Posterior cingulate gyrus (tissue), 11 donors: ENCODE measurements at places on chromosomes 12 and 14.

GRCh38 chr12:123145211-123145610, 5.7 kb downstream of the PITPNM2 start:
- DNase-seq: no peak

DNA sequence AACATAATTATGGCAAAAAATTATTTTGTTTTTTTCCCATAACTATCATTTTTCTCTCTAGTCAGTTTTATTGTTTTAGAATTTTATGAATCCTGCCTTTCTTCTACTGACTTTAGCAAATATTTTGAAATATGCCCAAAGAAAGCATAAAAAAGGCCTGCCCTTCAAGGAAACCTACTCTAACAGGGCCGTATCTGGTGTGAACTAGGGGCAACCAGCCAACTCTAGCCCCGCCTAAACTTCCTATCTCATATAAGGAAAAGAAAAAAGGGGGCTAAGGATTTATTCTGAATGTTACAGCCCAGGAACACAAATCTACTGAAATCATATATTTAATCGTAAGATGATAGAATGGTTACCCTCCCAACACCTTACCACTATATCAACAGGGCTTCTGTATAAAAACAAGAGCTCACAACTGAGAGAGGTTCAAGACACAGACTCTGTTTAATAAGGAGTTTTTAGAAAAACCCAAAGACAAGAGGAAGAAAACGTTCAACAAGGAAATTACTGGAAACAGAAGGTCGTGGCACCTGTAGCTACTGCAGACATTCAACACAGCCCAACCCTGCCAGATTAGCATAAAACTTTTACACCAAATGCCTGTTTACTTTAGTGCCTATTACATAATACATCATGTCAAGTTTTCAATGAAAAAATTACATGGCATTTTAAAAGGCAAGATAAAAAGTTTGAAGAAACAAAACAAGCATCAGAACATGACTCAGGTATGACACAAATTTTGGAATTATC, 12.9 kb upstream of the EPYC start:
- DNase-seq: no peak

- no peak for DNase-seq
Measured at GRCh38 chr12:120688527-120689071, 1.6 kb downstream of the MLEC start.

DNA sequence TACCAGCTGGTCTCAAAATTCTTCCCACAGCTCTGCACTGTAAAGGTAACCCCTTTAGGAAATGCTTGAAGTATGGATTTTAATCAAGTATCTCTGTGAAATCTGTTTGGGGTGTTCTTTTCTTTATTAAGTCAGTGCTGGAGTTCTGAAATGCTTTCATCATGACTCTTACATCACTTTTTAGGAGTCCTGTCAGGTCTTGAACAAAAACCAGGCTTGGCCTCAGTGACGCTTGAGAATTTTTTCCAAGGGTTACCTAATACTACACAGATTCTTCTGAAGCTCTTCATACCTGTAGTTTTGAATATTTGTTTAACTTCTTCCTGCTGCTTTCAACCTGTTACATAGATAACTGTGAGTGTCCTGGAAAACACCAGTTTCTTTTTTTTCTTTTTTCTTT, 47.0 kb upstream of the KCNH3 start:
- DNase-seq: no peak

DNA sequence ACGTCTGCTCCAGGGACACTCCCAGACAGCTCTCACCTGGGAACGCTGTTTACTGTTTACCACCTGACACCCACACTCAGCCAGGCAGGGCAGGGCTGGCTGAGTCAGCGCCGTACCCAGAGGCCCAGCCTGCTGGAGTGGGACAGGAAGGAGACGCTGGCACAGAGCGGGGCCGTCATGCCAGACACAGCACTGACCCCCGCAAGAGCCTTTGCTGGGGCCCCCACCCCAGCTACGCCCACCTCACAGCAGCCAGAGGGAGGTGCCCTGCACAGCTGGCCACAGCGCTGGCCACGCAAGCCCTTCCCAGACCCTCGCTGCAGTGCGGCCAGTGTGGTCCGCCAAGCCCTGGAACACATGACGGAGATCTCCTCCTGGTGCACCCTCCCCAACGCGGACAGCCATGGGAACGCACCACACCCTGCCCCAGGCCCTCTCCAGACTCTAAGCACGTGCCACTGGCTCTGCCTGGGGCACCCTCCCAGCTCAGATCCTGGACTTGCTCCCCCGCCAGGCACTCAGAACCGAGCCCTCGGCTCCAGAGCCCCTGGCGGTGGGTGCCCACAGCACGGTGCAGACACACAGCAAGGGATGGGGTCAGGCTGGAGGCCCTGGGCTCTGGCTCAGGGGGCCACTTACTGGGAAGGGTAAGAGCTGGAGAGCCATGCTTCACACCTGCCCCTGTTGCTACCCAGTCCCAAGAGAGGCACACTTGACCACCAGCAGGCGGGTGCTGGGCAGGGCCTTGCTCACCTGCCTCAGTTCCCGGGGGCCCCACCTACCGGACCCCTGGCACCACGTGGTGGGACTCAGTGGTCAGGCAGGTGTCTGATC, 5.7 kb downstream of the AHNAK2 start:
- DNase-seq: no peak

DNA sequence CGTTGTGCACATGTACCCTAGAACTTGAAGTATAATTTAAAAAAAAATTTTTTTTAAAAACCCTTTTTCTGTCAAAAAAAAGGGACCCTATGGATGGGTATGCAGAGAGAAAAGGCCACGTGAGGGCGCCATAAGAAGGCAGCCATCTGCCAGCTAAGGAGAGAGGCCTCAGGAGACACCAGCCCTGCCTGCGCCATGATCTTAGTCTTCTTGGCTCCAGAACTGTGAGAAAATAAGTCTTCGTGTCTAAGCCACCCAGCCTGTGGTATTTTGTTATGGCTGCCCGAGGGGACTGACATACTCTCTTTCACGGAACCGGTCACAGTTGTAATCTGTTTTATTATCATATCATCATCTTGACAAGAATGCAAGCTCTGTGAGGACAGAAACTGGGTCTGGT, 174.8 kb downstream of the EFCAB11 start:
- no peak for DNase-seq

DNA sequence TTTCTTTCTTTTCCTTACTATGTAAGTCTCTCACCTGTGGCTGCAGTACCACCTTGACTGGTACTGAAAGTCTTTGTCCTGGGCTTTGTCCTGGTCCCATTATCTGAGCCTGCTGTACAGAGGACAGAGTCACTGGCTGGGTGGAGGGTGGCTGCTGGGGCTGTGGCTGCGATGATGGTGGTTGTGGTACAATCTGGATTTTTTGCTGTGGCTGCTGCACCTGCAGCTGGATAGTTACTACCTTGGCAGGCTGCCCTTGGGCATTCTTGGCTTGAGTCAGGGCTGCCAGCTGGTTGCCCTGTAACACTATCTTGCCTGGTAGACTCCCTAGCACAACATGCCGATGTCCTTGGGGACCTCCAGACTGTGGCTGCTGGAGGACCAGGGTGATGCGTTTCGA, 27.0 kb downstream of the CHD8 start:
- no peak for DNase-seq

GRCh38 chr14:95497561-95498011, 18.9 kb downstream of the SYNE3 start:
- no peak for DNase-seq

DNA sequence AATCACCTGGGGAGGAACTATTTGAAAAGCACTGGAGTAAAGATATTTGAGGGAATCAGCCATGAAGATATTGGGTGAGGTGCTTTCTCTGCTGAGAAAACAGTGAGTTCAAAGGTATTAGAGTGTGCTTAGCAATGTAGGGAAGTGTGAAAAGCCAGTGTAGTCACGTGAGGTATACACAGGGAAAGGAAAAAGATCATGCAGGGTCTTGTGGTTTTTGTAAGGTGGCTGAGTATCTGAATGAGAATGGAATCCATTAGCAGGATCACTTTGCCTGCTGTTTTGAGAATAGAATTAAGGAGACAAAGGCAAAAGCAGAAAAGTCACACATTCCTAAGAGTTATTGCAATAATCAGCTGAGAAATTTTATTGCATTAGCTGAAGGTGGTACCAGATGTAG, 193.0 kb downstream of the PIK3C2G start:
- no peak for DNase-seq

- DNase-seq: no peak
Measured at GRCh38 chr14:38512236-38512635, 256.3 kb upstream of the CLEC14A start.

GRCh38 chr12:95214466-95214865, 2.8 kb downstream of the FGD6 start:
- DNase-seq: no peak

GRCh38 chr12:46365951-46366379, 6.6 kb downstream of the SLC38A2 start:
- no peak for DNase-seq

DNA sequence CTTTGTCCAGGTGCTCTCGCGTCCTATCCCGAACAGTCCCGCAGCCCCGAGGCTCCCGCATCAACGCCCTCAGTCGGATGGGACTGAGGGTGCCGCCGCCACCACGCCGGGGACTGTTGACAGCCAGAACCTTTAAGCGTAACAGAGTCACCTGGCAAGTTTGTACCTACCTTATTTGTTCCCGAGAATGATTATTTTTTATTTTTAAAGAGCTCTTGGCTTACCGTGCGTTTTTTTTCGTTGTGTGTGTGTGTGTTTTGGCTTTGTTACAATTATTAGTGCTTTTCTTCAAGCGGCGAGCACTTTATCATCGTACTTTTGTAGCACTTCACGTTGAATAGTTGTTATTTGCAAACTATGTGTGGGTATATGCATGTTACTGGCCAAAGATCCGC, 463 bp downstream of the COA8 start:
- no peak for DNase-seq

DNA sequence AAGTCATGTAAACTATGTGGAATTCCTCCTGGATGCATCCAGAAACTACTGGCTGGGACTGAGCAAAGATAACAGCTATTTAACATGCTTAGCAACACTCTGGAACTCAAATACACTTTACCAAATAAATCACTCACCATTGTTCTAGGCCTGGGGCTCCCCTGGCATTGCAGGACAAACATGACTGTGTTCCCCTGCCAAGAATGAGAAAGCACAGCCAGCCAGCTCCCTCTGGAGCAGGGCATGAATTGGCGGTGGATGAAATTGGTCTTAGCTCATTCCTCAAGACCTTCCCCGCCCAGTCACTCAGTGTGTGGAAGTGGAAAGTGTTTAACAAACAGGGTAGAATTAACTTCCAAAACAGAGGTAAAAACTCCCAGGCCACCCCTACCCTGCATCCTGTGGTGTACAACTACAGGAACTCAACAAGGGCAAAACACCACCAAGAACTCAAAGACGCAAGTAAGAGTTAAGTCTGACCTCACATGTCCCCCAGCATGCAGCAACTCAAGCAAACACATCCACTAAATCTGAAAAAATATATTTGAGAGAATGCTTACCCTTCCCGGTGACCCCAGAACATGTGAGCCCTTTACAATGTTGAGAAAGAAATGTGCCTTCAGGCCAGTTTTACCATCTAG, 58.4 kb upstream of the BDKRB2 start:
- DNase-seq: peak; percentile 18

GRCh38 chr12:63028951-63029350, 94.0 kb upstream of the PPM1H start:
- no peak for DNase-seq

DNA sequence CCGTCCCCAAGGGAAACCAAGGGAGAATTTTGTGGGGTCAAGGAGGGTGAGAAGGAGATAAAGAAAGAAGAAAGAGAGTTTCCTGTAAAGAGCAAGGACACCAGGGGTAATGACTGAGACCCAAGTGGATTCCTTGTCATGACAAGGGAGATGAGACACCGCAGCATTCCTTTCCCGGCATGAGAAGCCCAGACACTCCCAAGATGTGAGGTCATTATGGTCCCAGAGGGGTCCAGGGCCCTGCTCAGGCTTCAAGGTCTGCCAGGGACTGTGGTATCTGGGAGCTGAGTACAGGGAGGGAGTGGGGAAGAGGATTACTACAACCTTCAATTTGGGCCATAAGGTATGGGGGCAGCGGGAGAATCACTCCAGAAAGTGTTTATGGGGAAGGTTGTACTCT, 58.1 kb downstream of the SPTB start:
- no peak for DNase-seq

GRCh38 chr14:45940318-45940717, 687.3 kb upstream of the MIS18BP1 start:
- DNase-seq: no peak

GRCh38 chr12:121132601-121133481, at the start of gene P2RX7:
TSS of gene P2RX7 (plus strand) at chr12:121132876. CDS start at chr12:121132971, 95 bp downstream.
- peak; percentile 92 for DNase-seq
